ENCODE measurements at places on chromosomes 7 and 10. TPM values are rescaled to one million over a fixed set of nuclear protein-coding genes. Genes with fewer than 3 reads are reported as not detected.

- H3K27me3 ChIP-seq, result no peaks in the 10 kb centered on the region
- no peaks in the 10 kb centered on the region for H3K36me3 ChIP-seq
- DNase-seq, result no peak
- H3K4me3 ChIP-seq, result no peak overlapping the region
These were observed 37.9 kb downstream of the JAZF1 start for GRCh38 chr7:28142650-28143049.

DNA sequence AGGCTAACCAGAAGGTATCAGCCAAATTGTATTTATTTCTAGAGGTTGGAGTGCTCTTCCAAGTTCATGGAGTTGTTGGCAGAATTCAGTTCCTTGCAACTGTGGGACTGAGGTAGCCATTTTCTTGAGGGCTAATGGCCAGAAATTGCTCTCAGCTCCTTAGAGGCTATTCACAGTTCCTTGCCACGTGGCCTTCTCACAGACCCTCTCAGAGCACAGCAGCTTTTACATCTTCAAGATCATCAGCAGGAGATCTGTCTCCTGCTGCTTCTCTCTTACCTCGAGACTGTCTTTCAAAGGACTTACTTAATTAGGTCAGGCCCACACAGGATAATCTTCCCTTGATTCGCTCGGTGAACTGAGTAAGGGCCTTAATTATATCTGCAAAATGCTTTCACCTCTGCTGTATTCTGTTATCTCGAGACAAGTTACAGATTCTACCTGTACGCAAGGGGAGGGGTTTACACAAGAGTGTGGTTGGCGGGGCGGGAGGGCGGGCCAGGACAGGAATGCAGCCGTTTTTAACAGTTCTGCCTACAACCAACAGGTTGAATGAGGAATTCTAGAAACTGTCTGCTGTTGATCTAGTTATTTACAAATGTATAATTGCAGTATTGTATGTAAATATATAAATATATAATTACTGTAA, 15.0 kb downstream of the MIOS start:
- H3K27me3 ChIP-seq, result no peaks in the 10 kb centered on the region
- H3K36me3 ChIP-seq, result no peaks in the 10 kb centered on the region
- DNase-seq, result no peak
- H3K4me1 ChIP-seq, result no peaks in the 10 kb centered on the region
- no peak overlapping the region for H3K27ac ChIP-seq

GRCh38 chr10:79132681-79133381, 64.1 kb downstream of the ZMIZ1 start:
- H3K4me1 ChIP-seq, result peaks cover 34% of the 10 kb centered on the region
- no peaks in the 10 kb centered on the region for H3K36me3 ChIP-seq
- no peaks in the 10 kb centered on the region for H3K27me3 ChIP-seq
- no peak for DNase-seq
- H3K27ac ChIP-seq, result no peak overlapping the region

DNA sequence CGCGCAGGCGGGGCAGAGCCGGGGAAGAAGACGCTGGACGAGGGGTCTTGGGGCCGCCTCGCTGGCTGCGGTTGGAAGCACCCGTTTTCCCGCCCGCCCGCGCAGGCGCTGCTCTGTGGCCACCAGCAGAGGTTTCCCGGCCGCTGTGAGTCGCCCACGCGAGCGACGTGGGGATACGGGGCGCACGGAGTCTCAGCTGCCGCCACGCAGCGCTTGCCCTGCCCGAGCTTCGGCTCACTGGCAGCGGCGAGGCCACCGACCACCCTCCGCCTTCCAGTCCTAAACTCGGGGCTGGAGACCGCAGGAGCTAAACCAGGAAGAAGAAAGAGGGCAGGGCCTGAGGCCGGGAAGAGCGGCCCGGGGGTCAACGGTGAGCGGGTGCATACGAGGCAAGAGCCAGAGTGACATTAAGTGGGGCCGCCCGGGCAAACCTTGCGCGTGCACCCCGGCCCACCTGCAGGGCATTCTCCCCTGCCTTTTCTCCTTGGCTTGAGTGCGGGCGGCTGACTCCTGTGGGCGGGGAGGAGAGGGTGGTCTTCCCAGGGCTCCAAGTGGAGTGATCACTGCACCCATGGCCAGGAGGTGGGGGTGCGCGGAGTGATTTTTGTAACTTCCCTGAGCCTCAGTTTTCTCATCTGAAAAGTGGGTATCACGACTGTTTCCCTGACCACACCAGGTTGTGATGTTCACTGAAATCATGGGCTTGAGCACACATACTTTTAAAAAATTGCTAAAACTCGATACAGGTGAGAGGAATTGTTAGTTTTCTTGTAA, 7.1 kb upstream of the EMX2 start:
- H3K27ac ChIP-seq, result no peak overlapping the region
- H3K27me3 ChIP-seq, result peaks cover 30% of the 10 kb centered on the region
- no peak for DNase-seq

GRCh38 chr10:48446785-48447184, 140.3 kb downstream of the MAPK8 start:
- H3K36me3 ChIP-seq, result no peaks in the 10 kb centered on the region
- H3K4me1 ChIP-seq, result peaks cover 11% of the 10 kb centered on the region
- no peaks in the 10 kb centered on the region for H3K27me3 ChIP-seq
- no peak for DNase-seq

- DNase-seq, result no peak
- no peak overlapping the region for H3K4me3 ChIP-seq
- no peaks in the 10 kb centered on the region for H3K27me3 ChIP-seq
- peaks cover 6% of the 10 kb centered on the region for H3K4me1 ChIP-seq
These were observed 29.6 kb downstream of the PFKFB3 start for GRCh38 chr10:6232225-6232807.

- H3K36me3 ChIP-seq, result no peaks in the 10 kb centered on the region
- H3K27ac ChIP-seq, result no peak overlapping the region
- no peak for DNase-seq
- no peak overlapping the region for H3K4me3 ChIP-seq
These were observed 6.9 kb upstream of the ZKSCAN1 start for GRCh38 chr7:100008525-100008924.

- H3K36me3 ChIP-seq, result no peaks in the 10 kb centered on the region
- no peak for DNase-seq
- H3K4me1 ChIP-seq, result no peaks in the 10 kb centered on the region
- H3K4me3 ChIP-seq, result no peak overlapping the region
- no peaks in the 10 kb centered on the region for H3K27me3 ChIP-seq
These were observed 154.1 kb upstream of the MTPN start for GRCh38 chr7:136131304-136131630.

GRCh38 chr10:71205468-71205867, 6.9 kb upstream of the UNC5B start:
- no peaks in the 10 kb centered on the region for H3K36me3 ChIP-seq
- no peak overlapping the region for H3K27ac ChIP-seq
- no peaks in the 10 kb centered on the region for H3K27me3 ChIP-seq
- no peak overlapping the region for H3K4me3 ChIP-seq
- no peak for DNase-seq

CAMK2B gene
- 1.5 TPM for total RNA-seq

SAMD9 gene
- 10.2 TPM for total RNA-seq

TDRD1 gene
- total RNA-seq, result 0.41 TPM

FLNC gene
- 273 TPM for total RNA-seq

TYSND1 gene
- total RNA-seq, result 12.2 TPM

TET1 gene
- total RNA-seq, result 2.4 TPM

GDF2 gene
- not detected for total RNA-seq

NEBL gene
- total RNA-seq, result 1.4 TPM
